ENCODE measurements at places on chromosomes 6 and 20.

GRCh38 chr6:107607116-107607515, 117.2 kb downstream of the SOBP start:
- no peak for DNase-seq

- DNase-seq = peak; percentile 58
Observed at GRCh38 chr20:4217349-4217841, 202.0 kb upstream of the RNF24 start.

- DNase-seq = peak; percentile 44
Observed at GRCh38 chr6:144482142-144482541, 197.0 kb downstream of the UTRN start.

- DNase-seq = no peak
Observed at GRCh38 chr6:26329763-26330511, 35.1 kb upstream of the BTN3A2 start.

- DNase-seq = no peak
Observed at GRCh38 chr6:131811500-131811899, 3.7 kb downstream of the ENPP1 start.

DNA sequence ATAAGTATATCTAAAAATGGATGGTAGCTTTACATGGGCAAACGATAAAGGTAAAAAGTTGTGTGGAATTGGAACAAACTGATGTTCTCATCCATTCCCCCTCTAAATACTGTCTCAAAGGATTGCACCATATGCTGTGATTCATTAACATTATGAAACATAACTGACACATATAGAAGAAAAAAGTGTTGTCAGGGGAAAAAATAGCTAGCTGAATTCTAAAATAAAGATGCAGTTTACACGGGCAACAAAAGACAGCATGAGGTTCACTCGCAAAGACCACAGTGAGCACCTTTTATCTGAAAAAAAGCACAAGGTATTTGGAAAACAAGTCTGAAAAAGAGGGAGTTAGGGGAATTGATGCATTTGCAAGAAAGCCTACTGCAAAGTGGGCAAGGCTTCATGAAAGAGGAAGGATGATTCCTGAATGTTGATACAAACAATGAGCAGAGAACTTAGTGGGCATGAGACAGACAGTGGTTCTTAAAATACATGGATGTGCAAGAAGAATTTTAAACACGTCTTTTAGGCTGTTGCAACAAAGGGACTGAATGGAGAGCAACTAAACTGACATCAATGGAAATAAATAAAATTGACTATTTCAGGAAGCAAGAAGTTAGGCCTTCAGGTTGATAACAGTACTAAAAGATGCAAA, 280.9 kb downstream of the KIF16B start:
- DNase-seq = no peak

DNA sequence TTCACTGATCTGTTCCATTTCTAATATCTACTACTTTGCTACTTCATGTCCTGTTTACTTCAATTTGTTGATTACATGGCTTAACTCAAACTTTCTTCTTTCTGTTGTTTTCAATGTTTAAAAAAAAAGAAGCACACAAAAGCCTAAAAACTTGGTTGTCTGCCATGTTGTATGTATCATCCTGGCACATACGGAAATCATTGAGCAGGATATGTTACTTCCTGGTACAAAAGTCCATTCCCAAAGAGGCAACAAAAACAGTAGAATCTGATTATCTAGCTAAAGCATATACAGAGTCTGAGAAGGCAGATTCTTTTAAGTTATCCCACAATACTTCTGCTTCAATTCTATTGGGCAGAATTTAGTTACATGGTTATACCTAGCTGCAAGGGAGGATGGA, 14.5 kb upstream of the COL12A1 start:
- DNase-seq = no peak

DNA sequence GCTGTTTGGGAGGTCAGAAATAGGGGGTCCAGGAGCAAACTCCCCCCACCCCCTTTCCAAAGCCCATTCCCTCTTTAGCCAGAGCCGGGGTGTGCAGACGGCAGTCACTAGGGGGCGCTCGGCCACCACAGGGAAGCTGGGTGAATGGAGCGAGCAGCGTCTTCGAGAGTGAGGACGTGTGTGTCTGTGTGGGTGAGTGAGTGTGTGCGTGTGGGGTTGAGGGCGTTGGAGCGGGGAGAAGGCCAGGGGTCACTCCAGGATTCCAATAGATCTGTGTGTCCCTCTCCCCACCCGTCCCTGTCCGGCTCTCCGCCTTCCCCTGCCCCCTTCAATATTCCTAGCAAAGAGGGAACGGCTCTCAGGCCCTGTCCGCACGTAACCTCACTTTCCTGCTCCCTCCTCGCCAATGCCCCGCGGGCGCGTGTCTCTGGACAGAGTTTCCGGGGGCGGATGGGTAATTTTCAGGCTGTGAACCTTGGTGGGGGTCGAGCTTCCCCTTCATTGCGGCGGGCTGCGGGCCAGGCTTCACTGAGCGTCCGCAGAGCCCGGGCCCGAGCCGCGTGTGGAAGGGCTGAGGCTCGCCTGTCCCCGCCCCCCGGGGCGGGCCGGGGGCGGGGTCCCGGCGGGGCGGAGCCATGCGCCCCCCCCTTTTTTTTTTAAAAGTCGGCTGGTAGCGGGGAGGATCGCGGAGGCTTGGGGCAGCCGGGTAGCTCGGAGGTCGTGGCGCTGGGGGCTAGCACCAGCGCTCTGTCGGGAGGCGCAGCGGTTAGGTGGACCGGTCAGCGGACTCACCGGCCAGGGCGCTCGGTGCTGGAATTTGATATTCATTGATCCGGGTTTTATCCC, at the start of gene VEGFA:
VEGFA (plus strand) TSS at position 686 of the 846 bp plus-strand sequence.
- peak; percentile 71 for DNase-seq

- DNase-seq = no peak
Observed at GRCh38 chr20:57947421-57948179, 237.8 kb upstream of the PMEPA1 start.

DNA sequence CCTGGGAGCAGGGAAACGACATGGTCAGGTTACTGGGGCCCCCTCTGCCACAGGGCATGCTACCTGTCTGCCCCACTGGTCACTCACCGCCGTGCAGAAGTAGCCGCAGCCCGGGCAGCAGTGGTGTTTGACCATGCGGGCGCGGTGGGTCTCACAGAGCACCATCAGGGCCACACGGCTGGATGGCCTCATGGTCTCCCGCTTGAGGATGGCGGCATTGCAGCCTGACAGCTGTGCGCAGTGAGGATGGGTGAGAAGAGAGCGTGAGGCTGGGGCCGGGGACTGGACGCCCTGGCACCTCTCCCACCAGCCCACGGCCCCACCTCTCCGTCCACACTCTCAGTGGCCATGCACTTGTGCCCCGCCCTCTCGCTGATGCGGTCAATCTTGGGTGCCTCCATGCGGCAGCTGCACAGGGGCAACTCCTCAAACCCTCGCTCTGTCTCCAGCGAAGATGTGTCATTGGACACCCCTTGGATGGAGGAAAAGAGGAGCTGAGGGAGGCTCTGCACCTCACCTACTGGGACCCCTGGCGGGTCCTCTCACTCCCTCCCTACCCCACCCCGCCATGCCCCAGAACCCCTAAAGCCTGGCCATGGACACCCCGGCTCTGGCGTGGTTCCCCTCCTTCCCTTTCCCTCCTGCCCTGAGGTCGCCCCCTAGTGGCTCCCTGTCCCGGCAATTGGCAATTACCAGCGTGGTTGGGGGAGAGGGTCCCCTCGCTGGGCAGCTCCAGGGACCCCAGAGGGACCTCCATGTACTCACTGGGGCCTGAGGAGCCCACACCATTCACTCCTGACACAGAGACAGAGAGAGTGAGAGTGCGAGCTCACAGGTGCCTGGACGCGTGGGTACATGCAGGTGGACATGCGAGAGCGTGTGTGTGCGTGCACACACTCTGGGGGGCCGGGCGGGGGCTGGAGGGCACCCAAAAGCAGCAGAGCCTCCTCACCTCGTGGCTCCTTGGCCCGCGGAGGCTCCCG, 8.9 kb downstream of the EHMT2 start:
- DNase-seq = no peak

- DNase-seq = no peak
Observed at GRCh38 chr6:165468340-165469235, 159.2 kb upstream of the C6orf118 start.

DNA sequence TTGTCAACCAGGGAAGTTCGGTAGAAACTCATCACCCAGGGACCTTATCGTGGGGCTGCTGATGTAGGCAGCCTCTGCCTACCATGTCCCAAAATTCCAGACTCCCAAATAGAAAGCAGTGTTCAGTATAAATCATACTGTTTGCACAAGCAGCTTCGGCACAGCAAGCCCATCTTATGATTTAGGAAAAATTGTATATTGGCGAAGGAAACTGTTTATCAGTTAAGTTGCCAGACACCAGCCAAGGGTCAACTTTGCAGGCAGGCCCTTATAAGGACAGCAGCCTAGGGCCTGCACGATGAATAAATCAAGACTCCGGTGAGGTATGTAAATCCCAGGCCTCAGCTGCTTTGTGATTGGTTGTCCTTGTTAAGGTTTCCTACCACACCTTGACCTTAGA, 36.8 kb downstream of the GFOD1 start:
- no peak for DNase-seq

- DNase-seq = no peak
Observed at GRCh38 chr6:136039185-136039584, 187.7 kb downstream of the PDE7B start.

DNA sequence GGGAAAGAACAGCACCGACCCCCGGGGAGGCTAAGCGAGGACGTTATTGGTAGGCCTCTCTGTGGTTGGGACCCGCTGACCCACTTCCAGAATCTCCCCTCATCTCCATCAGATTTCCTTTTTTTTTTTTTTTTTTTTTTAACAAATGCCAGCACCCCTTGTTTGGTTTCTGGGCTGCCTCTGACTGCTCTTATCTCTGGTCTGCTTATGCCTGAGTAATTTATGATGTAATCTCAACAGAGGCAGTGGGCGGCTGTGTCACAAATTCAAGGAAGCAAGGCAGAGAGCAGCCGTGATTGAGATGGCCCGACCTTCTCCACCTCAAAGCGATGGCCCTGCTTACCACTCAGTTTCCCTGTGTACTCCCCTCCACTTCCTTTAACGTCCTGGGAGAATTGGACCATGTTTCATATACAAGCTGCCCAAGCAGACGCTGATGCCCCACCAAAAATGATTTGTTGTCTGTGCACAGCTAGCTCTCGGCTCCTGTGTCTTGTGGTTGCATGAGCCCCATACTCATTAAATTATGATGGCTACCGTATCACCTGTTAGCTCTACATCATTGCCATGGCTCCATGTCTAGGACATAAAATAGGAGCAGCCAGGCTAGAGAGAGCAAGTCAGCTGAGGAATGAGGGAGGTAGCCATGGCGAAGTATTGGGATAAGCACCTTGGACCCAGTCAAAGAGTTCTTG, 98.1 kb downstream of the ZNF217 start:
- DNase-seq = no peak

DNA sequence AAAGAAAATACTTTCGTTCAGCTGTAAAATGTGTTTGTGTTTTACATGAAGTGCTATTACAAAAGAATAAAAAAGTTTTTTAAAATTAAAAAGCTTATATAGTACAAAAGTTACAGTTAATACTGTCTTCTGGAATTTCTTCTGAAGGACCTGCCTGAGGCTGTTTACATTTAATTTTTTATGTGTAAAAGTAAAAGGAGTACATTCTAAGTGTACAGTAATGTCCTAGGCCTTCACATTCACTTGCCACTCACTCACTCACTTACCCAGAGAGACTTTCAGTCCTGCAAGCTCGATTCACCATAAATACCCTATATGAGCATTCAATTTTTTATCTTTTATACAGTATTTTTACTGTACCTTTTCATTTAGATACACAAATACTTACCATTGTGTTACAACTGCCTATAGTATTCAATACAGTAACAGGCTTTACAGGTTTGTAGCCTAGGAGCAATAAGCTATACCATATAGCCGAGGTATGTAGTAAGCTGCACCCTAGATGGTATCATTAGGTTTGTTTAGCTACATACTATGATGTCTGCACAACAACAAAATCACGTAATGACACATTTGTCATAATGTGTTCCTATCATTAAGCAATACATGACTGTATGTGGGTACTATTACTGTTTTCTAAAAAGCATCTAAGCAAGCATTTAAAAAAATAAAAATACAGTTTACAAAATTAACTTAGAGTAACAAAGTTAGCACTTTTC, 33.0 kb downstream of the RNF146 start:
- no peak for DNase-seq

DNA sequence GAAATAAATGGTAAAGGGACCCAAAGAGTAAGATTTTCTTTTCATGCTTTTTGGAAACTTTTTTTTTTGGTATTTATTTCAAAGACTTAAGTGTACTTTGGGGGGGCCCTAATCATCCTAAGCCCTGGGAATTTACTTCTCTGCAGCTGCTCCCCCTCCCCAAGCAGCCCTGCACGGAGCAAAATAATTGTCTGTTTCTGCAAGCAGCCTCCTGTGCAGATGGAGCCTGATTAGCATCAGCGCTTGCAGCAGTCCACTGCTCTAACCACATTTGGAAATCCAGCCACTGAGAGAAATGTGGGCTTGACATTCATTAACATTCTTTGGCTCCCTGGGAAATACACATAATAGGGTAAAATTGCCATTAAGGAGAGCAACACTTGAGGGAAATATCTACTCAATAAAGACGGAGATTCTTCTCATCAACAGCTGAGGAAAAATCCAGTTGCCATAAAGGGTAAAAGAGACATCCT, 309.2 kb upstream of the MAP3K7 start:
- no peak for DNase-seq

GRCh38 chr6:98942263-98942803, 5.4 kb downstream of the FBXL4 start:
- DNase-seq = no peak

DNA sequence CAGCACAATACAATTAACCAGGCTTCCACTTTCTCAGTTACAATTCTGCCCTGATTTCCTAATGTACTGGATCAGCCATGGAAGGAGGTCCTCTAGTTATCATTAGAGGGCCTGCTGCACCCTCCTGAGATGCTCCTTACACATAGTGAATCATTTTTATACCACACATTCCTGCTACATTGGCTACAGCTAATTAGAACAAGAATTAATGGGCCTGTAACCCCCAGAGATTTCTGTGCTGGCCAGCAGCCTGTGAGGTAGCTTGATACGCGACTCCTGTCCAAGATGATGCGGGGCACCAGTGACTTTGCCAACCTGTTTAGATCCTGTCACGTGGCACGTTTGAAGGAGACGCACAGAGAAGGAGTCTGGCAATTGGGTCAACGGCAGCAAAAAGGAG, 422.8 kb downstream of the EPM2A start:
- no peak for DNase-seq

DNA sequence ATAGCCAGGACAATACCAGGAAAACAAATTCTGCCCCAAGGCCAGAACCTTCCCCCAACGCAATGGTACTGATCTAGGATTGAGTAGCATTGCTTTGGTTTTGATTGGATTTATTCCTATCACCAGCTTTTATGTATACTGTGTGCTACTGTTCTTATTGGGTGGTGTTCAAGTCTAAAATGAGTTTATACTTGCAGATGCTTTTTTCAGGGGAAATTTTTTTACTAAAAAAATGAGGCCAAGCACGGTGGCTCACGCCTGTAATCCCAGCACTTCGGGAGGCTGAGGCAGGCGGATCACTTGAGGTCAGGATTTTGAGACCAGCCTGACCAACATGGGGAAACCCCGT, 116.8 kb downstream of the ZMYND8 start:
- DNase-seq = no peak
